Activated CD4-positive, alpha-beta T cell treated with anti-CD3 and anti-CD28 coated beads, Interleukin-2, amount 10 ng/mL, durations not matched to agents 24 days and 14 days (primary cell): ENCODE measurements at places on chromosomes 12 and 14. TPM values are rescaled to one million over a fixed set of nuclear protein-coding genes. Genes with fewer than 3 reads are reported as not detected.

DNA sequence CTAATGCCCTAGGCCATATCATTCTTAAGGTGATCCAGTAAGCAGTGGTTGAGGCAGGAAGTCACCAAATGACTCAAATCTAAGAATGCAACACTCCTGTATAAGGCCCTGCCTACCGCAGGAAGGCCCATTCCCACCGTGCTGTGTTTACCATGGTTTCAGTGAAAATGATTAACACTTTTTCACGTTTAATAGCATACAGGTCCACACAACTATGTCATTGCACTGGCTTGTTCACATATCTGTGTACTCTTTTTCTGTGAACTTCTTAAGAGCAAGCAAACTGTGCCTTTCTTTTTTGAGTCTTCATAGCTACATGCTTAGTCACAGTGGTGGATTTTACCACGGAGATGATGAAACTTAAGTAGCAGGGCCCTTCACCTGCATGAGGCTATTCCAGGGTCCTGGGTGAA lies 214.9 kb downstream of the CNTN1 start:
- no peaks in the 10 kb centered on the region for H3K4me1 ChIP-seq
- H3K4me3 ChIP-seq = no peak overlapping the region
- no peak for DNase-seq
- H3K36me3 ChIP-seq = no peaks in the 10 kb centered on the region
- H3K27ac ChIP-seq = no peak overlapping the region

The CACNB3 gene
- 9.9 and 11.2 TPM in 2 replicates for total RNA-seq

The NGB gene
- total RNA-seq = not detected in 2 replicates

GRCh38 chr14:98946940-98947339 lies 325.1 kb downstream of the BCL11B start:
- no peak overlapping the region for H3K27ac ChIP-seq
- H3K4me1 ChIP-seq = peaks cover 5% of the 10 kb centered on the region
- no peak for DNase-seq
- H3K4me3 ChIP-seq = no peak overlapping the region
- no peaks in the 10 kb centered on the region for H3K27me3 ChIP-seq

- H3K27ac ChIP-seq = no peak overlapping the region
- no peaks in the 10 kb centered on the region for H3K4me1 ChIP-seq
- no peak for DNase-seq
- no peak overlapping the region for H3K4me3 ChIP-seq
- H3K27me3 ChIP-seq = peaks cover 4% of the 10 kb centered on the region
Observed at GRCh38 chr12:94725375-94726168, 75.2 kb upstream of the TMCC3 start.

DNA sequence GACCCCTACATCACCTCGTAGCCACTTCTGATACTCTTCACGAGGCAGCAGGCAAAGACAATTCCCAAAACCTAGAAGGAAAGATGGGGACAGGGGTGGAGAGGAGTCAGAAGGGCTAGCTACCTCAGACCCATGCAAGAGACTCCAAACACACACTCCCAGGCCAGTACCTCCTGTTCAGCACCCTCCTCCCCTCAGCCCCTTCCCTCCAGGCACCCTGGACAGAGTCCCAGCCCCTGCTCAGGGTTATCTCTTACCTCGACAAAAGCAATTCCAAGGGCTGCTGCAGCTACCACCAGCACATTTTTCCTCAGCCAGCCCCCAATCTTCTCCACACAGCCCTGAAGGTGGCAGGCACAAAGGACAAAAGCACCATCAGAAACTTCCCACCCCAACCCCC lies 3.3 kb downstream of the CD63 start:
- H3K4me3 ChIP-seq = no peak overlapping the region
- H3K36me3 ChIP-seq = peaks cover 29% of the 10 kb centered on the region
- peaks cover 32% of the 10 kb centered on the region for H3K4me1 ChIP-seq

DNA sequence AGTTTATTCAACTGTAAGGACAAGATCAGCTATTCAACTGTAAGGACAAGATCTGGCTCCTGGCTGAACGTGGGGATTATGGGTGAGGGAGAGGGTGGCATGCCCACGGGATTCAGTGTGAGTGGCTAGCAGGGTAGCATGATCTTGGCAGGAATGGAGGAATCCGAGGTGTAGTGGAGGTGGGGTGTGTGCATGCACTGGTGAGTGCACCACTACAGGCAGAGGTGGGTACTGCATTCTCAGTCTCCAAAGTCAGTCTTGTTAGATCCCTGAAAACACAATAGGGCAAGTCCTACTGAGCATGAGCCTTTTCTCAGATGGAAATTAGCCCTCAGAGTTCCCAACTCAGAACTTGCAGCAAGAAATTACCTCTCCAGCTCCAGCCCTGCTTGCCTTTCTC lies 32.2 kb upstream of the DCD start:
- peak; percentile 73 for DNase-seq
- peaks cover 46% of the 10 kb centered on the region for H3K27me3 ChIP-seq
- no peaks in the 10 kb centered on the region for H3K4me1 ChIP-seq

The PTCSC3 gene
- not detected in 2 replicates for total RNA-seq

- peaks cover 1% of the 10 kb centered on the region for H3K36me3 ChIP-seq
- H3K27ac ChIP-seq = no peak overlapping the region
- DNase-seq = no peak
Observed at GRCh38 chr14:72657214-72657921, 236.5 kb downstream of the DPF3 start.

DNA sequence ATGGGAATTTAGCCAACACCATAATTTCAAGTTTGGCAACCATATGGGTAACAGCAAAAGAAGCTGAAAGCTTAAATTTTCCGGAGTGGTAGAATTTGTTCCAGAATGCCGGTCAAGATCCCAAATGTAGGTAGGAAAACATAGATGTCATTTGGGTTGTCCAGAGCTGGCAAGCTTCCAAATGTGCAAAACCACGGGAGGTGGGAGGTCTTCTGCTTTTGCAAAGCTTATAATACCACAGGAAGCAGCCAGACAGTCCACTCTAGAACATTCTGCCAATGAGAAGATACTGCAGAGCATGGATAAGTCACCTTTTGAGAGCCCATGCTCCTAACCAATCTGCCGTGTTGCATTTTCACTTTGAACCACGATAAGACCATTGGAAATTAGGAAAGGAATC lies 26.4 kb upstream of the BATF start:
- no peak overlapping the region for H3K4me3 ChIP-seq
- H3K27me3 ChIP-seq = no peaks in the 10 kb centered on the region
- no peak for DNase-seq

The ZC3H10 gene
- 8.9 and 11.2 TPM in 2 replicates for total RNA-seq

DNA sequence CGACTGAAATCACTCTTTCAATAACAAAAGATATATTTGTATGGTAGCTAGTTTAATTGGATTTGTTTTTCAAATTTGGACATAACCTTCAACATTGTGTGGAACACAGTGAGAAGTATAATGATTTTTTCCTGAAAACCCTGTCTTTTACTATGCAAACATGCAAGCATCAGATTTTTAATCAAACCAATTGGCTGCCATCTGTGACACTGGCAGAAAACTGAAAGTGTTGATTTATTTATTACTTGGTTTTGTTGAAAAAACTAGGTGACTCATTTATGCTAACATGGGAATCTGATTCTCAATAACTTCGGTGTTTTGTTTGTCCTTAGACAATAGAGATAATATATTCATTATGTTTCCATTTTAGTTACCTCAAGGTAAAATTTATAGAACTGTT lies 82.0 kb downstream of the NTS start:
- H3K27me3 ChIP-seq = no peaks in the 10 kb centered on the region
- no peak for DNase-seq
- H3K4me3 ChIP-seq = no peak overlapping the region
- no peak overlapping the region for H3K27ac ChIP-seq

The CDC42BPB gene
- 1.5 and 1.7 TPM in 2 replicates for total RNA-seq

The COX8C gene
- total RNA-seq = not detected in 2 replicates

DNA sequence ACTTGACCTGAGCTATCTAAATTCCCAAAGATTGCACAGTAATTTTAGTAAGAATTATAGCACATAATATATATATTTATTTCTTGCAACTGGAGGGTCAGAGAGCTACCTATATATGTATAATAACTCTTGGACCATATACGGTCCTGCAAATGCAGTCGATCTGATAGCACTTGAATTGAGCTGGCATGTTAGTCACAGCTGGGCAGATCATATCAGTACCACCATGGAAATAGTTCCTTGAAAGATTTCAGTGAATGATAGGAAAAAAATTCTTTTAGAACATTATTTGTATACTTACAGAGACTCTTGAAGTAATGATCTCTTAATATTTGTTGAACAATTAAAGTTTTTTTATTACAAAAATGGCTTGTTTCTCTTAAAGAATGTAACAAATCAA lies 94.5 kb upstream of the MON2 start:
- peaks cover 42% of the 10 kb centered on the region for H3K36me3 ChIP-seq
- no peak overlapping the region for H3K27ac ChIP-seq
- H3K4me1 ChIP-seq = peaks cover 25% of the 10 kb centered on the region

The LTBP2 gene
- 0.05 TPM in 1 of 2 replicates, not detected in the other for total RNA-seq

- no peak for DNase-seq
- no peaks in the 10 kb centered on the region for H3K36me3 ChIP-seq
- no peak overlapping the region for H3K27ac ChIP-seq
- no peaks in the 10 kb centered on the region for H3K4me1 ChIP-seq
- H3K27me3 ChIP-seq = no peaks in the 10 kb centered on the region
Observed at GRCh38 chr12:126362493-126362892, 1297.3 kb downstream of the AACS start.

The KTN1 gene
- 130 and 135 TPM in 2 replicates for total RNA-seq

GRCh38 chr12:114003286-114003685 lies 37.2 kb upstream of the RBM19 start:
- no peak overlapping the region for H3K27ac ChIP-seq
- peaks cover 1% of the 10 kb centered on the region for H3K27me3 ChIP-seq
- H3K4me3 ChIP-seq = no peak overlapping the region
- DNase-seq = no peak
- no peaks in the 10 kb centered on the region for H3K36me3 ChIP-seq

GRCh38 chr14:101465795-101466448 lies 95.4 kb upstream of the DIO3 start:
- no peaks in the 10 kb centered on the region for H3K4me1 ChIP-seq
- H3K27me3 ChIP-seq = peaks cover 9% of the 10 kb centered on the region

DNA sequence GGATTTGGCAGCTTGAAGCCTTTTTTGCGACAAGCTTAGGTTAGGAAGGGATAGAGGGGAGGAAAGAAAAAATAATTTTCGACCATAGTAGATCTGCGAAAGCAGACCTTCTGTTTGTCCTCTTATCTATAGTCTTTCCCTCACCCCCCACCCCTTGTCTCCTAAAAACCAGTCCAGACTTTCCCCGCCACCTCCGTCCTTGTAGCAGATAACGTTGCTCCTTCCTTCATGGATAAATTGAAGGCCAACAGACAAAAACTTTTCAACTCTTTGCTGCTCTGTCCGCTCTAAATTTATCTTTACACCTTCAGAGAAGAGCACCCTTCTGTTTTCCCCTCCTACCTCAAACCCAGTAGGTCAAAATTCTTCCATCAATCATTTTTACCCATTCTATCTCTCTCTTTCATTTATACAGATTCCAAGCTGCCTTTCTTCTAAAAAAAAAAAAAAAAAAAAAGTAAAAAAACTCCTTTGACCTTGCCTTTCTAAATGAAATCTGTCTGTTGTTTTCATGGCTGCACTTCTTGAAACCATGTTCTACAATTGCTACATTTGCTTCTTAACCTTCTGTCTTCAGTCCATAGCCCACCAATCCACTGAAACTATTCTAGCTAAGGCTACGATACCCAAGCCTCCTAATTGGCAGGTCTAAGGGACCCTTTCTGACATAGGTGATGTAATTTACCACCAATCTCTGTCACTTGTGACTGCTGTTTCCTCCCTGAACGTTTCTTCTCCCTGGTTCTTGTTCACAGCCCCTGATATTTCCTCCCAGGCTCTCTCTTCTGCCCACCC lies 11.1 kb upstream of the NEMF start:
- no peak overlapping the region for H3K4me3 ChIP-seq
- peaks cover 4% of the 10 kb centered on the region for H3K27me3 ChIP-seq
- H3K27ac ChIP-seq = no peak overlapping the region
- peaks cover 26% of the 10 kb centered on the region for H3K4me1 ChIP-seq
- DNase-seq = peak; percentile 78
- H3K36me3 ChIP-seq = peaks cover 3% of the 10 kb centered on the region

DNA sequence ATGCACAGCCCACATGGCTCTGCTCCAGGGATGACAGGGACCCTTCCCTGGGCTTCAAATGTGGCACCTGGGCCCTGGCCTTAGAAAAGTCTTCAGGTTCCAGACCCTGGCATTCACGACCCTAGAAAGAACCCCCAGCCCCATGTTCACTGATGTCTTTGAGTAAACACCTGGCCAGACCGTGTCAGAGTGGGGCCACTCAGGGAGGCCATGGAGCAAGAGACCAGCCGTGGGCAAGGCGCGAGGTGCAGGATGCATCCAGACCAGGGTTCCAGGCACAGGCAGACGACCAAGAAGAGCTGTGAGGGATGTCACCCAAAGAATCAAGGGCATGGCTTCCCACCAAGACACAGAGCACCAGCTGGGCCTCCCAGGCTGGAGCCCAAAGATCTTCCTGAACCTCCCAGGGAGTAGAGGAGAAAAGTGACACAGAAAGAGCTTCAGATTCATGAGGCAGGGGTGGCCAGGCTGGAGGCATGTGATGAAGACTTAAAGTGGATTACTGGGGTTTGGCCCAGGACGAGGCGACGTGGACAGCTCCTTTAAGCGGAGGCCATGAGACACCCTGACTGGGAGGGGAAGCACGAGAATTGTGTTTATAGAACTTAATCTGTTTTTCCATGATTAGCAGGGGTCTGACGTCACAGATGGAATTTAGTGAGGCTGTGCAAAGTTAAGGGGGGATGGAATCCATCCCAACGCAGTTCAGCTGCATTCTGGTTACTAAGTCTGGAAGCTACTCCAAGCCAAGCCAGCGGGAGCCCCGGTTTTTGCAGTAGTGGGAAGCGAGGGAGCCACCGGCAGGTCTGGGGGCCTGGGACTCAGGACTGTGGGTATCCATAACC lies 61.6 kb downstream of the ARL6IP4 start:
- H3K36me3 ChIP-seq = no peaks in the 10 kb centered on the region
- DNase-seq = no peak
- no peak overlapping the region for H3K27ac ChIP-seq
- peaks cover 16% of the 10 kb centered on the region for H3K4me1 ChIP-seq

DNA sequence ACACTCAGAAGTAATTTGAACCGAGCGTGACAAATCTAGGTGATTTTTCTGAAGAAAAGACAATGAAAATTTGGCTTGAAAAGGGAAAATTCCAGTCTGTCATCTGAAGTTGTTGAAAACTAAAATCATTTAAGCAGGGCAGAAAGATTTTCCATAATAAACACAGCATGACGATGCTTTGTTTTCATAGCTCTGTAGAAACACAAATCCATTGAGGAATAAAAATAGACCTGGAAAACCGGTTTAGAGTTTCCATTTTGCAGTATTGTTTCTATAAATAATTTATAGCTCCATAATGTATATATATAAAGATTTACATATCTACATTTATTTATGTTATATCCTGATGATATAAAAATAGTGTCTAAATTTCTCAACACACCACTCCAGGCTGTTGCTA lies 1918.5 kb upstream of the FLRT2 start:
- no peak overlapping the region for H3K4me3 ChIP-seq
- no peaks in the 10 kb centered on the region for H3K27me3 ChIP-seq
- H3K36me3 ChIP-seq = no peaks in the 10 kb centered on the region

The P2RX7 gene
- total RNA-seq = 6.2 and 7.0 TPM in 2 replicates

The GNG2 gene
- total RNA-seq = 104 and 105 TPM in 2 replicates

- H3K4me3 ChIP-seq = no peak overlapping the region
- DNase-seq = no peak
- peaks cover 4% of the 10 kb centered on the region for H3K36me3 ChIP-seq
- no peaks in the 10 kb centered on the region for H3K27me3 ChIP-seq
- H3K4me1 ChIP-seq = peaks cover 16% of the 10 kb centered on the region
Observed at GRCh38 chr12:123099560-123100192, 51.2 kb downstream of the PITPNM2 start.

The RSRC2 gene
- 99.7 and 101 TPM in 2 replicates for total RNA-seq

- peaks cover 2% of the 10 kb centered on the region for H3K27me3 ChIP-seq
- no peak overlapping the region for H3K4me3 ChIP-seq
- H3K4me1 ChIP-seq = no peaks in the 10 kb centered on the region
- no peak for DNase-seq
- H3K36me3 ChIP-seq = no peaks in the 10 kb centered on the region
- H3K27ac ChIP-seq = no peak overlapping the region
Observed at GRCh38 chr14:92451755-92452154, 61.8 kb upstream of the RIN3 start.
